ENCODE measurements at places on chromosomes 7 and 10.

GRCh38 chr10:84551437-84552120 lies 223.2 kb downstream of the CCSER2 start:
- DNase-seq: no peak

GRCh38 chr7:51647931-51648351 lies 331.3 kb upstream of the COBL start:
- no peak for DNase-seq

- DNase-seq: no peak
Observed at GRCh38 chr10:77452952-77453564, 184.6 kb downstream of the KCNMA1 start.

- DNase-seq: peak; percentile 94
Observed at GRCh38 chr7:22193450-22193983, 163.4 kb downstream of the RAPGEF5 start.

- DNase-seq: no peak
Observed at GRCh38 chr10:73117976-73118743, 7.9 kb downstream of the NUDT13 start.

DNA sequence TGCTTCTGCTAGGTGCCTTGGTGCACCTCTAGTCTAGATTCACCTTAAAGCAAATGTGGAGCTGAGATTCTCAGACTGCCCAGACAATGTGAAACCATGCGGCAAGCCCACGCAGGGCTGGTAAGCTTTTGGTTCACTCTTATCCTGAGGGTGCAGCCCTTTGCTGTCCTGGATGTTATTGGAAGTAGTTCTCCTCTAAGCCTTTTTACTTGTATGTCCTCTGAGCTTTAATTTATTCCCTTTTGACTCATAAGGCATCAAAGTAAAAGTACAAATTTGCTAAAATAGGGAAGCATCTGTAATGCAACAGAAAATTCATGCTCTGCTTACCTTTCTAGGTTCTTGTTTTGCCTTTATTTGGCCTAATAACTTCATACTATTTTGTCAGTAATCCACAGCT lies 186.8 kb downstream of the MACC1 start:
- no peak for DNase-seq

DNA sequence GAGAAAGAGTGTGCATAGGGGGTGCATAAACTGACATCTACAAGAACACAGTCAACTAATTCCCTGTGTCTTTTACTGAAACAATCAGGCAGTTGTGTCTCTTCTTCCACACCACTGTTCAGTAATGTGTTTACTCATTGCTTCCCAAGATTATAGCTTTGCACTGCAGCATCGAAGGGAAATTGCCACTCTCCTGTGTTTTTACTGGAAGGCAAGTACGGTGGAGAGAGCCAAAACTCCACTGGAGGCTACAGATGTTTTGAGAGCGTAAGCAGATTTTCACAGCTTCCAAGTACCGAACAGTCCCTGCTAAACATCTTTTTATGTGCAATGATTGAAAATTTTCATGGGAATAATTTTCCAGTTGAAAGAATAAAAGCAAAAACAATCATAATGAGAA lies 510.5 kb upstream of the AKR1E2 start:
- no peak for DNase-seq

DNA sequence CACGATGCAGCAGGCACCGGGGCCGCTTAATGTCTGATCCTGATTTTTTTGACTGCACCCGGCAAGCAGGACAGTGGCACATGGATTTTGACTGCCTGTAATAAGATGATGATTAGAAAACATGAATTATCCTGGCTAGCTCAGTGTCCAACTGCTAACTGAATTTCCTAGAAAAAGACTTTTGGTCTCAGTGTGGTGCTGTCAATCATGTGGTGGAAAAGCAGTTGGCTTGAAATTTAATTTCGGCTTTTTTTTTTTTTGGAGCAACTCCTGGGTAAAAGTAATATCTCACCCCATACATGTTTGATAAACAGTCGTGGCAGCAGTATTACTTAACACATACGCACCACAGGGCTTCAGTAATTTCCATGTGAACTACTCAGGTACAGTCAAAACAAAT lies 227.7 kb downstream of the FANK1 start:
- no peak for DNase-seq

DNA sequence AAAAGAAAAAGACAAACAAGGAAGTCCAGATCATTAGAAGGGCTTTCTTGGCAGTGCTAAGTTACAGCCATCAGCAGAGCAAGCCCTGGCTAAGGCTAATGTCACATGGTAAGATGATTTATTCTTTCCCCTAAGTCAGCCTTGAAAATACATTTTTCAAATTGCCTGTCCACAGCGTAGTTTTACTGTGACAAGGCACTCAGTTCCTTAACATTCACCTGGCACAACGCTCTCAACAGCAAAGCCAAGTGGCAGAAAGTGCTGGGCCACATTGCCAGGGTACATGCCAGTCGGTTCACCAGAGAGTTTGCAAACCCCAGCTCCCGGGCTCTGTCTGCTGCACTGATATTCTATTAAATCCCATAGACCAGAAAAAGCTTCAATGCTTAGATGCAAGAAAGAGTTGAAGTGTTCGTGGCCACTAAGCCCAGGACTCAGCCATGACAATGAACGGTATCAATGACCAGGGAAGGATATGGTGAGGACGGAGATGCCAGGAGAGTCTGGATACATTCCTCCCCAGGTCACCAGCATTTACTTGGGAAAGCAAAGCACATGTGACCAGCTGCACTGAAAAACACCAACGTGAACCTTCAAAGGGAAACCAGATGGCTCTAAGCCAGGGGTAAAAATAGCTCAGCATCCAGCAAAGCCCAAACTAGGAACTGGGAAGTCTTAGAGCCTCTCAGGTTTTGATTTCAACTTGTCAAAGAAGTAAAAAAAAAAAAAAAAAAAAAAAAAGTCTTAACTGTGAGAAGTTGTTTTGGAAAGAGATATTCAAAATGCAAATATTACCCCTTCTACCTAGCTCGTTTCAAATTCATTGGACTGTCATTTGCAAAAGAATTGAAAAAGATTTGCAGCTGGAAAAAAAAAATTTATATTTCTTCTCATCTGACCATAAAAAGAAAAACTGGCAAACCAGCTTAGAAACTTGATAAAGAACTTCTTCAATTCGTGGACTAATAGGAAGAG lies 23.9 kb upstream of the MPP7 start:
- DNase-seq: no peak

DNA sequence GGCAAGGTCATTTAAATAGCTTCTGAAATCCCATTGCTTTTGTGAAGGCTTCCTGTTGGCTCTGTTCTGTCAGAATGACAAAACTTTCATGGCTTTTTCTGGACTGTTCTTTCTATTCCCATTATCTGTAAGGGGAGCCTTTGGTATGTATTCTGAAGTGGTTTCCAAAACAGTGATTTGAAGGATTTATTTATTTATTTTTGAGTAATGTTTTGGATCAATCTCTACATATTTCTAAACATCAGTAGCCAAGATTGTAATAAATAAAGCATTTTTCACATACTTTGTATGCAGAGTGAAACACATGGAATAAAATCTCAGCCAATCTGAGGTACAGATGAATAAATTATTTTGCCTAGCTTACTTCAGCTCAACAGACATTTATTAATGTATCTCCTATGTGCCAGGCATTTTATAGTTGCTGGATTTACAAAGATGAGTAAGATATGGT lies 121.1 kb downstream of the BBS9 start:
- DNase-seq: no peak
